ENCODE measurements at places on chromosomes 6 and 20.

DNA sequence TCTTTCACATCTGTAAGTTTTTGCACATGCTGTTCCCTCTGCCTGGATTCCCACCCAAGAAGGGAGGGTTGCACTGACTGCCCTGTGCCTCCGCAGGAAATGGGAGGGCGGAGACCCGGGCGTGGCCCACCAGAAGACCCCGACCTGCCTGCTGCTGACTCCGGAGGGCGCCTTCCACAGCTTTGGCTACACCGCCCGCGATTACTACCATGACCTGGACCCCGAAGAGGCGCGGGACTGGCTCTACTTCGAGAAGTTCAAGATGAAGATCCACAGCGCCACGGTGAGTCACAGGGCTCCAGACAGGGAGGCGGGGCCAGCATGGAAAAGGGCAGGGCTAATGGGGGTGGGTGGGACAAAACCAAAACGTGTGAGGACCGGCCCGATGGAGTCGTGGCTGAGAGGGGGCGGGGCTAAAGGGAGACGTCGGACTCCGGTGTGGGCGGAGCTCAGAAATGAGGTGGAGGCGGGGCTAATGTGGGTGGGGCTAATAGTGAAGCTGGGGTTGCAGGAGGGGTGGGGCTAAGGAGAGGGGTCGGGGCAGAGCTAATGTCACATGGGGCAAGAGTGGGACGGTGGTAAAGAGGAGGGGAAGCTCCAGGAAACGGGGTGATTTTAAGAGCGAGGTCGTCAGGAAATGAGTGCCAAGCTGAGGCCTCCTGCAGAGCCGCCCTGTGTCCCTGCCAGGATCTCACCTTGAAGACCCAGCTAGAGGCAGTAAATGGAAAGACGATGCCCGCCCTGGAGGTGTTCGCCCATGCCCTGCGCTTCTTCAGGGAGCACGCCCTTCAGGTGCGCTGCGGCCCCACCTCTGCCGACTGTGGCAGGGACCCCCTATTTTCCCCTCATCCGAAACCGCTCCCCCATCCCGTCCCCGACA lies 12.6 kb downstream of the HSPA12B start:
- peak; percentile 77 for DNase-seq

DNA sequence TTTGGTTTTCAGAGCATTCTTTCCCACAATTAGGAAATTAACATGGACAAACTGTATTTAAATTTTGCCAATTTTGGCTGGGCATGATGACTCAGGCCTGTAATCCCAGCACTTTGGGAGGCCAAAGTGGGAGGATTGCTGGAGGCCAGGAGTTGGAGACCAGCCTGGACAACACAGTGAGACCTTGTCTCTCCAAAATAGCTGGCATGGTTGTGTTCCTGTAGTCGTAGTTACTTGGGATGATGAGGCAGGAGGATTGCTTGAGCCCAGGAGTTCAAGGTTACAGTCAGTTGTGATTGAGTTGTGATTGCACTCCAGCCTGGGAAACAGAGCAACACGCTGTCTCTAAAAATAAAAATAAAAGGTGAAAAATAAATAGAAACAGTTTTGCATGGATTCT lies 15.0 kb downstream of the PANK2 start:
- DNase-seq, result no peak

DNA sequence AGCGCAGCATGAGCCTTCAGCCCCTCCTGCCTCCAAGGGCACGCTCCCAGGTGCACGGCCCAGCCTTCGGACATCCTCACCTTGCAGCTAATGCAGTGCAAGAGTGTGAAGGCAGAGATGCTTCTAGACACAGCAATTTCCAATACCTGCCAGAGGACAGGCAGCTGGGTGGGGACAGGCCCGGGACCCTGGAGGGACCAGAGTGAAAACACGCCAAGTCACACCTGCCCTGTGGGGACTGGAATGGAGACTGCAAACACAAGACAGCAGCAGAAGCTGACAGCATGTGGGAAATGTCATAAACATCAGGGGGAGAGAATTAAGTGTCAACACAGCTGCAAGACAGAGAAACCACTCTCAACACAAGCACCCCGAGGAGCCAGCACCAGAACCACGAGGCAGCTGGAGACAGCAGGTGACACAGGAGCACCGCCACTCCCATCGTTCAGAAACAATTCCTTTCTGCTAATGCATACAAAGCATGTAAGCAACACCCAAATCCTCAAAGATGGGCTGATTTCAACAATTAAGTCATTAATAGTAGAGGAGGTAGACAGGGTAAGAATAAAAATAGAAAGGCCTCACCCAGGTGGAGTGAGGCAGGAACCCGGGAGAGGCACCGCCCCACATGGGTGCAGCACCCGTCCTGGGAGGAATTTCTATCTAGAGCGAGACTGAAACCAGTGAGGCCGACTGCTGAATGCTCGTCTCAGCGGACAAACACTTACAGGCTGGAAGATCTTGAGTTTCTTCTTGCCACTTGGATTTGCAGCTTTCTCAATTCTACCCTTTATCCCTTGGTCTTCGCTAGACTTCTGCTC lies 17.1 kb downstream of the DIDO1 start:
- DNase-seq, result no peak

- no peak for DNase-seq
These were observed 6.3 kb downstream of the RRBP1 start for GRCh38 chr20:17675519-17676377.

GRCh38 chr6:36147294-36147693 lies 17.0 kb downstream of the MAPK13 start:
- DNase-seq, result peak; percentile 46

DNA sequence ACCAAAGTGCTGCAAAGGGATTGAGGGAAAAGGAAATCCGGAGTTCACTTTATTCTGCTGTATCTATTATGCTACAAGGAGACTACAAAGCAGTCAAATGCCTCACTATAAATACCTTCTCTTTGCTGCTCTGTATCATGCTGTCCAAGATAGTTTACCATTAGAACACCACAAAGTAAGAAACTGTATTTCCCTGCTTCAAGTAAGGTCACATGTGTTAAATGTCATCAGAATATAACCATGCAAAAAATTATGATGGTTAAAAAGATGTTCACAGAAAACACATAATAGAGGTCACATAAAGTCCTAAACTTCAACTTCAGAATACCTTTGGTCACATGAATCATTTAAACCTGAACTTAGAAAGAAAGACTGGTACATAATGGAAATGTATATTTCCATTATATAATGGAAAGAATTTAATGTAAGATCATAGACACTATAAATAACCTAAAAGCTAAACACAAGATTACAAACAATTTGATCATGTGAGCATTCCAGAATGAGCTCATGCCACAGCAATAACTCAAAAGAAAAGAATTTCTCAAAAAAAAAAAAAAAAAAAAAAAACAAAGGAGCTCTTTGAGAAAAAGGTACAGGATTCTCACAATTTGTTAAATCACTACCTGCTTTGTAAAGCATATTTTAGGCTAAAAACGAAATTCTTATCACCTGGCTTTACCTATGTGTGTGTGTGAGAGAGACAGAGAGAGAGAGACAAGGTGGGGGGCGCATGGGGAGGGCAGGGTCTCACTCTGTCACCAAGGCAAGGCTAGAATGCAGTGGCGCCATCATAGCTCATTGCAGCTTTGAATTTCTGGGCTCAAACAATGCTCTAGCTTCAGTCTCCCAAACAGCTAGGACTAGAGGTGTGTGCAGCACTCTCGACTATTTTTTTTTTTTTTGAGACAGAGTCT lies 58.7 kb downstream of the KIF13A start:
- DNase-seq, result peak; percentile 38

- DNase-seq, result no peak
These were observed 567.8 kb upstream of the ID4 start for GRCh38 chr6:19269341-19269898.

DNA sequence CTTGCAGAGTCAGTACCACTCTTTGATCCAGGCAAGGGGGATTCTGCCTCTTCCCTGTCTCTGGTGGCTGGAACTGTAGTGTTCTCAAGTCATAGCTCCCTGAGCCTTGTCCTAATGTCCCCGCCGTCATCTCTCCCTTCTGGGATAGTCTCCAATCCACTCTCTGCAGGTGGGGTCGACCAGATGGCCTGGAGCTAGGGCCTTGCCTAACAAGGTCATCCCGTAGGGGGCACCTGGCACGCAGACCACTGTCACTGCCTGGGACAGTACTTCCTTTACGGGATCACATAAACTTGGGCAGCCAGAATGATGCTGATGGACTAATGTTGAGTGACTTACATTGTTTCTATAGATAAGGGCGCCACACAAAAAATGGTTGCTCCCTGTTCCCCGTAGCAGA lies 118.9 kb upstream of the SLC22A23 start:
- no peak for DNase-seq

DNA sequence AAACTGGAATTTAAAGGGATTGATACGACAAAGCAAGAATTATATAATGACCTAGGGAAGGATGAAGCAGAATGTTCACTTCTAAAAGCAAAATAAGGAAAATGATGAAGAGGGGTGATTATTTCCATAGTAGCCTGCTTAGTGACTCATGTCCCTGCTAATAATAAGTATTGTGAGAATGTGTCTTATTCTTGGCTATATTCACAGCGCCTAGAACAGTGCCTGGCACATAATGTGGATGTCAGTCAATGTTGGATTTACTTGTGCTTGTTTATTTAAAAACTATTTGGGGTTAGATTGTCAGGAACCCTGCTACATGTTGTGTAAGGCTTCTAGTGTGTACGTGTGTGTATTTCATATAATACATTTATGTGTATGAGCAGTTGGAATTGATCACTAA lies 85.1 kb downstream of the ZFAND3 start:
- DNase-seq, result no peak

GRCh38 chr6:158793432-158793831 lies 25.7 kb downstream of the EZR start:
- DNase-seq, result peak; percentile 50

- DNase-seq, result peak; percentile 21
These were observed 146.3 kb upstream of the RNF24 start for GRCh38 chr20:4161401-4162251.

GRCh38 chr20:42179768-42180167 lies 561.6 kb upstream of the CHD6 start:
- DNase-seq, result peak; percentile 10

DNA sequence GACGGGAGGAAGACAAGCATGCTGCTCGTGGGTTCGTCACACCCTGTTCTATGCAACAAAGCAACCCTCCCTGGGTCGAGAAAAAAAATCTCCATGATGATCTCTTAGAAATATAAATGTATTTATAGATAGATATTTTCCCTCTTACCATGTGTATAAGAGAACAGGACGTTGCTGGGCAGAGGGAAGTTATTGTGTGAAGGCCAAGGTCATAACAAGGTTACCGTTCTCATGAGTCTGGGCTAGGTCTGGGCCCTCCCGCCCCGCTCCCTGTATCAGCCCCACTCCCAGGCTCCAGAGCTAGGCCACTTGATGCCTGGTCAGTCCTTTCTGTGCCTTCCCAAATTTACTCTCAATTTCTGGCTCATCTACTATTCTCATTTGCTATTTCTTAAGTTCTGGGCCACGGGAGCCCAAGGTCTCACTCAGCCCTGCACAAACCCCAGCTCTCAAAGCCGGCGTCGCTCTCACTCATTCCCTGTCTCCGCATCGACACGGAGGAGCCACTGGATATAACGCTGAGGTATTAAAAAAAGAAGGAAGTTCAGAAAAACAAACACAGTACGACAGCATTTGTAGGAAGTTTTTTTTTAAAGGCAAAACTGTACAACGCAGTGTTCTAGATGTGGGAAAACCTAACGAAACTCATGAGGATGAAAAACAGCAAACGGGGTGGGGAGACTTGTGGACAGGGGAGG lies 96.8 kb downstream of the PSMG4 start:
- DNase-seq, result peak; percentile 72

DNA sequence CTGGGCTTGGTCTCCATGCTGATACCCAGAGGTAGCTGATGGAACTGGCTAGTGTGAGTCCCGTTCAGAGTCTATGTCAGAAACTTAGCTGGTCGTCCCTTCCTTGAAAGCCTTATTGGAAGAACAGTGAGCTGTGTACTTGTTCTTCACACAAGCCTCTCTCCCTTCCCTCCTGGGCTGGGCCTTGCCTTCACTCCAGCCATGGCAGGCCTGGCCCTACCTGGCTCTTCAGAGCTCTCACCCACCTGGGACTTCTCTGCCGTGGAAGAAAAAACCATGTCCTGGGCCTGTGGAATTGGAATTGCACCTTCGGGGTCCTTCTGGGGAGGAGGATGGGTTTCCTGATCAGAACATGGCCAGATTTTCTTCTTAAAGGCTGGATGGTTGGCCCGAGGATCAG lies 20.3 kb upstream of the ZNF831 start:
- no peak for DNase-seq

- no peak for DNase-seq
These were observed 28.8 kb upstream of the HINT3 start for GRCh38 chr6:125927761-125928160.

- DNase-seq, result no peak
These were observed 246.1 kb downstream of the SMOC2 start for GRCh38 chr6:168686831-168687730.

DNA sequence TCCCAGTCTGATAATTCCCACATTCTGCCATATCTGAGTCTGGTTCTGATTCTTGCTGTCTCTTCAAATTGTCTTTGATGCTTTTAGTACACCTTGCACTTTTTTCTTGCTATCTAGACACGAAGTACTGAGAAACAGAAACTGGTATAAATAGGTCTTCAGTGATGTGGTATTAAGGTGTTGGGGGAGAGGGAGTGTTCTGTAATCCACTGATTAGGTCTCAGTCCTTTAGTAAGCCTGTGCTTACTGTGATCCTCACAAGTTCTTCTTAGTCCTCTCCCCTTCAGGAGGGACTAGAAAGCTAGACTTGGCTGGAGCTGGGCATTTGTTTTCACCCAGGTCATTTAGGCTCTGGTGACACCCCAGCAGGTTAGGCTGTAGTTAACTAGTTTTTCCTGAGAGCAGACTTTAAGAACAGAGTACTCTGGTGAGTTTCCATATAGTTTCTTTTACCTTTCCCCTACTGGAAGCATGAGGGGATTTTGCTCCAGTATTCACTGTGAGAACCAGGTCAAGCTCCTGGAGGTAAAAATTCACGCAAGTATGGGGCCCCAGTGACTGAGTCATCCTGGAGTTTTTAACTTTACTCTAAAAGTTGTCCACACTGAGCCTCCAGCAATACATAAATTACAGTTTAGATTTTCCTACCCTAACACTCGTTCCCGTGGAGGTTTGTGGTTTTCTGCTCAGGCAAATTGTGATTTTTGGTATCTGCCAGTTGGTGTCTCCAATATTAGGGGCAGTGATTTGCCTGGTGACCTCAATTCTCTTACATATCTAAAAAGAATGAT lies 154.6 kb downstream of the CDKAL1 start:
- no peak for DNase-seq

- DNase-seq, result peak; percentile 48
These were observed 179.8 kb downstream of the TASP1 start for GRCh38 chr20:13458860-13459451.

GRCh38 chr6:150211700-150212511 lies 69.1 kb downstream of the PPP1R14C start:
- no peak for DNase-seq

- DNase-seq, result no peak
These were observed 669.2 kb downstream of the PRKN start for GRCh38 chr6:162058281-162058875.
